Lower lobe of right lung (tissue), 2 donors: ENCODE measurements at places on chromosomes 12 and 14. TPM values are rescaled to one million over a fixed set of nuclear protein-coding genes. Genes with fewer than 3 reads are reported as not detected.

- DNase-seq, result no peak
Measured at GRCh38 chr14:96299441-96299840, 43.4 kb downstream of the BDKRB1 start.

DNA sequence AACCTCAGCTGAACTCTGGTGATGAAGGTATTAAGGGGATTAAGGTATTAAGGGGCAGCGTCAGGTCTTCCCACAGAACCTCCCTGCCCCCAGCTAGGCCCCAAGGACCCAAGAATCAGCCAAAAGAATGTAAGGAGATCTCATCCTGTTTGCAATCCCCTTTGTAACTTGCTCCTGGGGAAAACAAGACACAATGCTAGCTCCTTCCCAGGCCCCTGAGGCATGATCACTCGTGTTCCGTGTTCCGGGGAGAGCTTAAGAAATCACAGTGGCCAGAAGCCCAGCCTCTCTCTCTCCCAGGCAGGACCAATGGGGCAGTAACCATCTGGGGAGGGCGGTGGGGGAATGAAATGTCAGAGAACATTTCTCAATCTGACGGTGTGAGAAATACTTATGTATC lies 33.2 kb downstream of the PIGH start:
- DNase-seq, result no peak

- no peak for DNase-seq
Measured at GRCh38 chr12:30792648-30793499, 38.1 kb upstream of the CAPRIN2 start.

DNA sequence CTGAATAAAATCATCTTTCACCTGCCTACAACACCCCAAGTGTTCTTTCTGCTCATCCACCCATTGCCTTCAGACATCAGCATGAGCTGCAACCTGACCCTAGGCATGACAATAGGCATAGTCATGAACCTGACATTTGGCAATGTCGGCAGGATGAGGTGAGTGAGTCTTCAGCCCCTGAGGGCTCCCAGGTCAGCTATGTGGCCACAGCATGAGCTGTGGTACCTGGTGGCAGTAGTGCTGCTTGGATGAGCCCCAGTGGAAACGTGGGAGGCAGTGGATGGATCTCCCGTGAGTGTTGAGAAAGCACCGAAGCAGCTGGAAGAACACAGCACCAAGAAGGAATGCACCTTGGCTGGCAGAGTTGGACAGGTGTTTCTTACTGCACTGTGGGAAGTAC lies 334.8 kb upstream of the FAR2 start:
- DNase-seq, result no peak

DNA sequence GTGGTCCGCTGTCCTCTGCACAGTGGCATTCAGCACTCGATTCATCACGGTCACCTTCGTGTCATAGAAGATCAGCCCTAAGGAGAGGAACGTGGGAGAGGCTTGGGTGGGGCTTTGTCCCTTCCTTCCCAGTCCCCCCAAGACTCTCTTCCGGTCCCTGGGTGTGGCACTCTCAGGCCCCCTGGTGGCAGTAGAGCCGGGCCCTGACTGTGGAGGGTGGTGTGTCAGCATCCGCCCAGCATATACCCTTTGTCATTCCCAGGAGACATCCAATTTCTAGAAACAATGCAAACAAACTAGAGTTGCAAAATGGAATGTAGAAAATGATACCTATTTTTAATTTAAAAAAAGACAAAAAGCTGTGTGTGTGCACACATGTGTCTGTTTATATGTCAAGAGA lies 45.0 kb downstream of the TRAFD1 start:
- no peak for DNase-seq

GRCh38 chr12:130752692-130753230 lies 36.7 kb upstream of the RIMBP2 start:
- no peak for DNase-seq

- DNase-seq, result no peak
Measured at GRCh38 chr12:63164911-63165310, 13.9 kb upstream of the AVPR1A start.

GRCh38 chr14:25411781-25412757 lies 362.1 kb upstream of the STXBP6 start:
- DNase-seq, result no peak

Gene DNAJC22
- 0.18 TPM for total RNA-seq

Gene KRT8
- 139 TPM for total RNA-seq

Gene SYCP3
- total RNA-seq, result 0.71 TPM

Gene SIX6
- not detected for total RNA-seq

DNA sequence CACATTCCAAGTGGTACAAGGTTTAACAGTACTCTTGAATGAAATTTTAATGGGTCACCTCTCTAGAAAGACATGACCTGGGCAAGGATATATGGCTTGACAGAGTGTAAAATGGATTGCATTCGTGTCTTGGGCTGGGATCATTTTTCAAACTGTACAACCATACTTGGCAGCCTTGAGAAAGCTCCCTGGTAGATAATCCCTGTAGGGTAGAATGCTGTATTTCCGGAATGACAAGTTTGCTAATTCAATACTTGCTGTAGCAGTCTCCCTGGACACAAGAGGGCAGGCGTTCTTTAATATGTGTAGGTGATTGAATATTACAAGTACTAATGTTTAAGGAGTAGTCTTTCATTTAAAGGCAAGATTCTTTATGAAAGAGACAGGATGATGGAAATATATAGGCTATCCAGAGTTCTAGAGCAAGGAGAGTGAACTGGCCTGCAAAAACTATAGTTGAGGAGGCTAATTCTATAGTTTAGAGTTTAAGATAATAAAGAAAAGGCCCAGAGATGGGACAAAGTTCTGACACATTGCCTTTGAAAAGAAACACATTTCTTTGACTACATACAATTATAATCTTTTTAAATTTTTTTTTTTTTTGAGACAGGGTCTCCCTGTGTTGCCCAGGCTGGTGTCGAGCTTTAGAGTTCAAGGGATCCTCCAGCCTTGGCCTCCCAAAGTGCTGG lies 53.4 kb downstream of the PLBD1 start:
- no peak for DNase-seq

DNA sequence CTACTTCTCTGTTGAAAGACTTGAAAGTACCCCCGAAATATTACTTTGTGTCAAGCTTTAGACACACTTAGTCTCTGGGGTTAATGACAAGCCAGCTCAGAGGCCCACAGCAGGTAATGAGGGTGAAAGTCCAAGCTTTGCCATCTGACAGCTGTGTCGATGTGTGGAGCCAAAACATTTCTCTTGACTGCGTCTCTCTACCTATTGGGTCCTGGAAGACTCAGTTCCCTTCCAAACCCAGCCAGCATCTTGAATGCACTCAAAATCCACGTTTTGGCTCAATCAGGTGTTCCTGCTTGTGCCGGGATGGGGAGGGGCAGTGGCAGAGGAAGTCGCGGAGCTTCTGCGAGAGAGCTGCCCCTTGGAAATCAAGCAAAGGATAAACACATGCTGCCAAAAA lies 3.2 kb downstream of the PLXNC1 start:
- no peak for DNase-seq

GRCh38 chr12:10223208-10223607 lies 10.5 kb downstream of the GABARAPL1 start:
- DNase-seq, result no peak

Gene MAP1LC3B2
- total RNA-seq, result 1.9 TPM

Gene PAH
- not detected for total RNA-seq

- DNase-seq, result peak; percentile 79
Measured at GRCh38 chr14:37594971-37595808, at the start of the genes FOXA1 and TTC6. Gene FOXA1 (minus strand): TSS chr14:37595249. CDS start chr14:37594972, 277 bp downstream. Gene TTC6 (plus strand): TSS chr14:37595629. CDS start chr14:37622065, 26,436 bp downstream.

Gene CEP170B
- total RNA-seq, result 24.7 TPM
